ENCODE measurements at places on chromosomes 1 and 21. TPM values are rescaled to one million over a fixed set of nuclear protein-coding genes. Genes with fewer than 3 reads are reported as not detected.

The ANKRD65 gene
- 6.9 TPM for total RNA-seq

The TRIM67 gene
- not detected for total RNA-seq

The NFIA gene
- 221 TPM for total RNA-seq

DNA sequence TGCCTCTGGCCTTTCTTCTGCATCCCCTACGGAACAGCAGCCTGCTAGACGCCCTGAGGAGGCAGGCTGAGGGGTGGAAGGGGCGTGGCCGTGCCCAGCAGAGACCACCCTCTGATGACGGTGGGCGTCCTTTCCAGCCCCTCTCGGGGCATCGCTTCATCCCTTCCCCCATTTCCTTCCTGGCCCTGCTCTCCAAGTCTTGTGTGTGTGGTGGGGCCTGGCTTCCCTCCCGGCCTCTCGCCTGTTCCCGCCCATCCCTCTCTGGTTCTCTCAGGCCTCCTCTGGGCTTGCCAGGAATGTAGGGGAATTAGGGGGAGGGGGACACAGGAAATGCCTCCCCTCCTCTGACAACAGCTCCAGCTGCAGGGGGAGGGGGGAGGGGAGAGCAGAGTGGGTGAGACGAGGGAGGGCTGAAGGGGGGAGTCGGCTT lies 51.1 kb downstream of the SKI start:
- H3K27ac ChIP-seq = peak overlapping the region; percentile 68
- H3K27me3 ChIP-seq = no peaks in the 10 kb centered on the region
- no peaks in the 10 kb centered on the region for H3K36me3 ChIP-seq
- H3K4me1 ChIP-seq = no peaks in the 10 kb centered on the region
- DNase-seq = no peak

DNA sequence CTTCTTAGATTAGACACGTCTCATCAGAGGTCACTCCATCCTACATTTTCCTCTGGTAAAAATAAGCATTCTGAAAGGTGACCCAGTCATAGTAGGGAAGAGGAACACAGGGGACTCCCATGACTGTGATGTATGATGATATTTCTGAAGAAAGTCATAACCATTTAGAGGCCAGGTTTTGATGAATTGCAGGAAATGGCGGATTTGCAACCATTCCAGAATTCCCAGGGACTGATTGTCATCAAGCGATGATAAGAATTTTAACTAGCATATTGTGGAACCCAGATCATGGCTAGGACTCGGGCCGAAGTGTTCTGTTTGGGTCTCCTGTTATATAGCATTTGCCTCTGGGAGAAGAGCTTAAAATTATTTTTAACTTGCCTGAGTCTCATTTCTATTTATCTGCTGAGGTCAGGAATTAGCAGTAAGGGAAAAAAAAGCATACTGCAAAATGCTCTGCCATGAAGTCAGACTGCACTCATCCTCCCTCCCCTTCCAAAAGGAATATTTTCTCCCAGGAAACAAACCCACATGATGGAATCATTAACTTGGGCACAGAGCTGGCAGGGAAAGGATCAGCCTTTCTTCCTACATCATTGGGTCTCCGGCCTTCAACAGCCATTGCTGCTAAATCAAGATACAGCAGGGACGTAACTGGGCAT lies 286.7 kb downstream of the HLX start:
- peaks cover 2% of the 10 kb centered on the region for H3K4me1 ChIP-seq
- H3K36me3 ChIP-seq = no peaks in the 10 kb centered on the region
- no peak overlapping the region for H3K4me3 ChIP-seq
- H3K27me3 ChIP-seq = no peaks in the 10 kb centered on the region
- H3K27ac ChIP-seq = no peak overlapping the region
- no peak for DNase-seq

DNA sequence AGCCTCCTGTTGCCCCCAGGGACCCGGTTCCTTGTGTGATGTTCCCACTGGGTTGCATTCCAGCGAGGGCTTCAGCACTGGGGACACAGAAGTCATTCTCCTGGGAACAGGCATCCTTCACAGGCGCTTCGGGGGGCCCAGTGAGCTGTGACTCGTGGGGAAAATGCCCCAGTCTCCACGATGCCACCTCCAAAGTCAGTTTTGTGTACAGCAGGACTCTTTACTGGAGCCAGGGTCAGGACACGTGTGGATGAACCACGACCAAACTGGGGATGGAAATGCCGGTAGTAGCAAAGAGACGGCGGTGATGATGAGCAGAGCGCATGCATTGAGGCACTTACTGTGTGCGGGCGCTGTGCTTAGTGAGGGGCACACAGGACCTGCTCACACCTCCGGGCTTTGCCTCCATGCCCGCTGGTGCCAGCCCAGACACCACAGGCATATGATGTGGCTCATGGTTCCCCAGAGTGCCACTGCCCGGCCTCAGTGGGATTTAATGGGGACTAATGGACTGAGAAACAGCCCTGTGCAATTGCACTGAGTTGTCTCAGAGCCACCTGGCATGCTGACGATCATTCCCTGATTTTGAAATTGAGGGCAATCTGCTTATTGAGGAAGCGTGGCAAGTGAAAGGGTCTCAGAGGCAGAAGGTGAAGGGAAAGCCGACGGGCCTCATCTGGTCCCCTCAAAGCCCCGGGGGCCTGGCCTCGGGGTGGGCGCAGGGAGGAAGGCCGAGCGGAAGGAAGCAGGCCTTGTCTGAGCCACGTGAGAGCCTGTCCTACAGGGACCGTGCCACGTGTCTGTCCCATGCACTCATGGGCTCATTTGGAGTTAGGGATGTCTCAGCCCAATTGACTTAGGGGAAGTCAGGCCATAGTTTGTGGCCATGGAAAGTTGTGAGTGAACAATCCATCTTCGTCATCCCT lies 91.4 kb downstream of the PDE9A start:
- no peak overlapping the region for H3K27ac ChIP-seq
- H3K4me3 ChIP-seq = no peak overlapping the region
- H3K36me3 ChIP-seq = no peaks in the 10 kb centered on the region
- H3K27me3 ChIP-seq = no peaks in the 10 kb centered on the region
- peak; percentile 55 for DNase-seq

GRCh38 chr1:203603940-203604591 lies 22.6 kb upstream of the ATP2B4 start:
- DNase-seq = no peak
- no peaks in the 10 kb centered on the region for H3K4me1 ChIP-seq
- no peak overlapping the region for H3K4me3 ChIP-seq

DNA sequence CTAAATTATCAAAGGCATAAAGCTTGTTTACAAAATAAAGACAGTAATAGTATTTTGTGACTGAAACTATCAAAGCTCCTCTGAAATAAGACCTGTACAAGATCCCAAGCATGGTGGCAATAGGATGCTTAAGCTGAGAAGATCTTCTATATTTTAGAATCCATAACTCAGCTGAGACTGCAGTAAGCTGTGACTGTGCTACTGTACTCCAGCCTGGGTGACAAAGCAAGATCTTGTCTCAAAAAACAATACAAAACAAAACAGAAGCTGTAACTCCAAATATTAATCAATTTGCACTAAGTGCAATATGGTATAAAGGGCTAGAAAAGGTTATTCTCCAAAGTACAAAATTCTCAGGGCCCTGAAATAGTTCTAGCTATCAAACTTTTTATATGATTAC lies 55.8 kb upstream of the CPLANE2 start:
- DNase-seq = no peak
- no peak overlapping the region for H3K27ac ChIP-seq
- H3K4me1 ChIP-seq = peaks cover 18% of the 10 kb centered on the region
- peaks cover 2% of the 10 kb centered on the region for H3K36me3 ChIP-seq
- H3K27me3 ChIP-seq = no peaks in the 10 kb centered on the region

DNA sequence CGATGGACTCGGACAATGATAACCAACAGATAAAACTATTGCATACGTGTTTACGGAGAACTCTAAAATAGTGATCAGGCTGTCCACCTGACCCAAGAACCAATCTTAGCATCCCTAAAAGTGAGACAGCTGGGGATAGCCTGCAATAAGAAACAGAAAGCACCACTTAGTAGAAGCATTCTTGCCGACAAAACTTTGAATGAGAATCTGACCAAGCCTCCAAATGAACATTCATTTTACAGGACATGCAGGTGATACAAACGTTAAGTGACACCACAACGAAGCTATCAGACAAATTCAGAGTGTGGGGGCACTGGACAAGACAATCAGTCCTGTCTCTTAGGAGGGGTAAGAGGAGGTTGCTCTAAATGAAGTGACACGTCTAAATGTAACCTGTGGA lies 1.2 kb downstream of the PSMG1 start:
- peak overlapping the region; percentile 51 for H3K4me3 ChIP-seq
- H3K4me1 ChIP-seq = peaks cover 2% of the 10 kb centered on the region
- no peaks in the 10 kb centered on the region for H3K36me3 ChIP-seq
- DNase-seq = no peak
- H3K27me3 ChIP-seq = no peaks in the 10 kb centered on the region
- no peak overlapping the region for H3K27ac ChIP-seq
